ENCODE measurements at places on chromosomes 16 and 17.
A peak's percentile ranks its signal among the peaks of the same experiment; 100 is the strongest.

GRCh38 chr17:40404003-40404402 is 13.7 kb downstream of the TOP2A start:
- no peak for DNase-seq

DNA sequence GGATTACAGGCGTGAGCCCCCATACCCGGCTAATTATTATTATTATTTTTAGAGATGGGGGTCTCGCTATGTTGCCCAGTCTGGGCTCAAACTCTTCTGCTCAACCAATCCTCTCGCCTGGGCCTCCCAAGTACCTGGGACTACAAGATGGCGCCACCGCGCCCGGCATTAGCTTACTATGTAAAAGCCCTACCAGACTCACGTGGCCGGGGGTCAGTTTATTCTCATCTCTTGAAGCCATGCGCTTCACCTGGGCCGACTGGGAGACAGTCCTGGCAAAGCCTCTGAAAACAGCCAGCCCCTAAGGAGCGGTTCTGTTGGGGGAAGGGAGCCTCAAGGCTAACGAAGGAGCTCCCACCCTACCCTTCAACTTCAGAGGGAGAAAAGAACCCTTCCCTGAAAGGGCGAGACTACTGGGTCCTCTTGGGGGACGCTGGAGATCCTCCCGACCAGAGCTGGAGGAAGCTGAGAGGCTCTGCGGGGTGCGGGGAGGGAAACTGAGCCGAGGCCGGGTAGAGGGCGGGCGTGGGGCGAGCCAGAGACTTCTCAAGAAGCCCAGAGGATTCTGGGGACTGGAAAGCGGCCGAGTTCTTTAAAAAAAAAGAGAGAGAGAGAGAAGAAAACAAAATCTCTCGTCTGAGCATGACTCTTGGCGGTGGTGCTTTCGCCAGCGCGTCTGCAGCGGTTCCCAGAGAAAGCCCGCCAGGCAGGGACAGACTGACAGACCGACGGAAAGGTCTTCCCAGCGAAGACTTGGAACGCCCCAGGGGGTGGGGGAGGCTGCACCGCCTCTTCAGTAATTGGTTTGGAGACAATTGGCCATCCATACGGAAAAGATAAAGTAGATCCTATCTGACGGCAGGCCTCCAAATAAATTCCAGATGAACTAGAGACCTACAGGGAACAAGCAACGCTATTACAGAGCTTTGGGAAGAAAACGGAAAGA is 5.6 kb upstream of the TUBG2 start:
- peak; percentile 82 for DNase-seq

- no peak for DNase-seq
Observed at GRCh38 chr16:76276745-76277438, at the start of gene CNTNAP4. Gene CNTNAP4, plus strand, starts transcription at chr16:76277401. Its CDS starts 262 bp downstream, at chr16:76277663.

DNA sequence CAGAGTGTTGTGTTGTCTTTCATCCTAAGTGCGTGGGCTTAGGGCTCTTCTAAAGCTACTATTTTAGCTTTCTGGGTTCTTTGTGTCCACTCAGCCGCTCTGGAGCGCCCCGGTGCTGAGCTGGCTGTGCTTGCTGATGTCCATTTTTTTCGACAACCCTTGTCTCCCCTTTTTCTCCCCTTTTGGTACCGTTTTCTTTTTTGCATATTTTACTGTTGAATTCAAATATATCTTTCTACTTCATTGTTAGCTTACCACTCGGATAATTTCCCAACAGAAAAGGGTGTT is 1.2 kb downstream of the SRRM2 start:
- no peak for DNase-seq

- DNase-seq: no peak
Observed at GRCh38 chr17:29430275-29430674, 40.1 kb downstream of the TAOK1 start.

- DNase-seq: no peak
Observed at GRCh38 chr17:28369684-28370034, 448 bp downstream of the VTN start.

- peak; percentile 90 for DNase-seq
Observed at GRCh38 chr16:86307514-86307903, 202.8 kb upstream of the FOXF1 start.

DNA sequence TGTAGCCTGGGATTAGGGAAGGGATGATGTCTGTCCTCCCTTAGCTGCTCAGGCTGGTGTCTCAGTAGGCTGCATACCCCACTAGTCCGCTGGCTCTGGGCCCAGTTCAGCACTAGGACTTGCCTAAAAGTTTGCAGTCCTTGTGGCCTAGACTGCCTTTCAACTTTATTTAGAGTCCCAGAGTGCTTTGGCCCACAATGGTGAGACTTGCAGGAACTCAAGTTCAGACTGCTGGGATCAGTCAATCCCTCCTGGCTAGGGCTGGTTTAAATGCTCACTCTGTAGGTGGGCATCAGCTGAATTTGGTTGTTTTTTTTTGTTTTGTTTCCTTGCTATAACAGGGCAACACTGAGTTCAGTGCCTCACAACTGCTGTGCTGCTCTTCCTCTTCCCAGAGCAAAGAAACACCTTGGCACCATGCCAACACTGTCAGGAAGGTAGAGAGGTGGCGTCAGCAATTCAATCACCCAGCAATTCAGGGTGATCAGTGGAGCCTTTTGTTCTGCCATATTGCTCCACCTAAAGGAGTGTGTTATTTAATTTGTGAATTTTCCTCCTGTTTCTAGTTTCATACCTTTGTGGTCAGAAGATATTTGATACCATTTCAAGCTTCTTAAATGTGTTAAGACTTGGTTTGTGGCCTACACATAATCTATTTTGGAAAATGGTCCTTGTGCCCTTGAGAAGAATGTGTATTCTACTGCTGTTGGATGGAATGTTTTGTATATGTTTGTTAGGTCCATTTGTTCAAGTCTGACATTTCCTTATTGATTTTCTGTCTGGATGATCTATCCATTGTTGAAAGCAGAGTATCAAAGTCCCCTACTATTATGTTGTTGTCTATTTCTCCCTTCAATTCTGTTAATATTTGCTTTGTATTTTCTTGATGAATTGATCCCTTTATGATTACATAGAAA is 284.0 kb upstream of the PMFBP1 start:
- no peak for DNase-seq

DNA sequence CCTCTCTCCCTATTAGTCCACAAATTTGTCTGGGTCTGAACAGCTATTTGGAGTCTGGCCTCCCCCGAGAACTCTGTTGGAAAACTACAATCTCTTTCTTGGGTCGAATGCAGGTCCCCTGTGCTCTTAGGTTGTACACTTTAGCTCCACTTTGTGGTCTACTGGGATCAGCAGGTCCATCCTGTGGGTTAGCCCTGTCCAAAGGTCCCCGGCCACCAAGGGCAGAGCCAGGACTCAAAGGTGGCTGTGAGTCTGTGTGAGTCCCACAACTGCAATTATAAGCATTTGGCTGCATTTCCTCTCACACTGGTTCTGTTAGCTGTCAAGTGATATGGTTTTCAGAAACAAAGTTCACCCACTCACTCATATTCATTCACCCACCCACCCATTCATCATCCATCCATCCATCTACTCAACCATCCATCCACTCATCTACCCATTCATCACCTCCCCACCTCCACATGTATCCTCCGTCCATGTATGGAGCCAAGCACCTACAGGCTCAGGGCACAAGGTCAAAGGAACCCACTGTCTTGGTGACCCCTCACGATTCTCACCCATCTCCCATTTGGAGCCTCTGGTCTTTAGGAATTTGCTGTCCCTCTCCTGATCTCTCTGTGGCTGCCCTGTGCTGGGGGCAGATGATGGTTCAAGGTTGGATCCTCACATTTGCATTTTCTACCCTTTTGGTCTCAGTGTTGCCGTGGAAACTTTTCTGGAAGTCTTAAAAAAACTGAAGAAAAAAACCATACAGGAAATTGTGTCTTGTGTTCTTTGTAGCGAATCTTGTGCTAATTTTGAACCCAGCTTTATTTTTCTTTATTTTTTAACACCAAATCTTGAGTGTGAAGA is 45.8 kb downstream of the IRF8 start:
- DNase-seq: no peak

- no peak for DNase-seq
Observed at GRCh38 chr16:20747030-20747816, 5.6 kb upstream of the THUMPD1 start.

DNA sequence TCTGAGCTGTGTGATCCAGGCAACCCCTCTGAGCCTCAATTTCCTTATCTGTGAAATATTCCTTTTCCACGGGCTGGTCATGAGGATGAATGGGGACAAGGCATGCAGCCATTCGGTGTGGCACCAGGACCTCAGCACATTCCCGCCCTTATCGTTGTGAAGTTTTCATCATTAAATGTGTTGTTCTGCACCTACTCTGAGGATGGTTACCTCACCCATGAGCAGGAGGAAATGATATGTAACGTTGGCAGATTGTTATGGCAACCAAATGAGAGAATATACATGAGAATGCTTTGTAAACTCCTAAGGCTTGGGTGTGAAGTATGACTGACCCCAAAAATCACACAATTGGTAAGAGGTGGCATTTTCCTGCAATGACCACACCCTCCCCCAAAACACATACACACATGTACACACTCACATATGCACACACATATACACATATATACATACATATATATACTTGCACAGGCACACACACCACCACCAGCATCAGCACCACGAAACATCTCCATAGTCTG is 39.5 kb downstream of the SMARCE1 start:
- DNase-seq: no peak

- no peak for DNase-seq
Observed at GRCh38 chr17:73279704-73280103, 18.0 kb upstream of the CPSF4L start.

GRCh38 chr16:502179-502943 is 25.2 kb upstream of the CAPN15 start:
- DNase-seq: no peak

- DNase-seq: no peak
Observed at GRCh38 chr16:53495325-53495724, 7.7 kb downstream of the AKTIP start.

GRCh38 chr16:8346294-8346693 is 244.0 kb downstream of the TMEM114 start:
- no peak for DNase-seq

- no peak for DNase-seq
Observed at GRCh38 chr17:27603421-27603770, 27.6 kb upstream of the LGALS9 start.

GRCh38 chr17:81899514-81900166 is 2.4 kb upstream of the NPB start:
- no peak for DNase-seq

GRCh38 chr16:8795091-8795490 is 2.3 kb downstream of the TMEM186 start:
- no peak for DNase-seq

- DNase-seq: no peak
Observed at GRCh38 chr17:44914148-44914547, 1.2 kb downstream of the GFAP start.

All from AG10803 (cell line).